Stimulated activated CD4-positive, alpha-beta T cell treated with anti-CD3 and anti-CD28 coated beads, TNF-alpha, amount 100 ng/mL, for 1 hour (primary cell): ENCODE measurements at places on chromosomes 6 and 20.

- DNase-seq = no peak
Measured at GRCh38 chr6:147053311-147053921, 150.8 kb upstream of the STXBP5 start.

GRCh38 chr6:63507096-63507495 lies 65.2 kb upstream of the LOC128125822 start:
- no peak for DNase-seq

DNA sequence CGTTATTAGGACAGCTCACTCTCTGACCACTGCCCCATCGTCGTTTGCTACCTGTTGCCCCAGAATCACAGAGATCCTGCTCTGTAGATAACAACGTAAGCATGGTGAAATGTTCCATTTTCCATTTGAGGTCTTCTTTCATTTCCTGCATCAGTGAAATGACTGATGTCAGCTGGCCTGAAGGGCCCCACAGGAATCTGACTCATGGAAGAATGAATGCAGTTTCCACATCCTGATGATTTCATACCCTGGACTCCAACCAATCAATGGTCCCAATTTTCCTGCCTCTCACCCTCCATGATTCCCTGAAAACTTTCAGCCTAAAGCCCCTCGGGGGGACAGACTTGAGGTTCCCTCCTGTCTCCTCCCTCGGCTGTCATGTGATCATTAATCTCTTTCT lies 394.4 kb upstream of the CDH4 start:
- DNase-seq = no peak

- no peak for DNase-seq
Measured at GRCh38 chr6:81169166-81169565, 583.3 kb downstream of the TENT5A start.

DNA sequence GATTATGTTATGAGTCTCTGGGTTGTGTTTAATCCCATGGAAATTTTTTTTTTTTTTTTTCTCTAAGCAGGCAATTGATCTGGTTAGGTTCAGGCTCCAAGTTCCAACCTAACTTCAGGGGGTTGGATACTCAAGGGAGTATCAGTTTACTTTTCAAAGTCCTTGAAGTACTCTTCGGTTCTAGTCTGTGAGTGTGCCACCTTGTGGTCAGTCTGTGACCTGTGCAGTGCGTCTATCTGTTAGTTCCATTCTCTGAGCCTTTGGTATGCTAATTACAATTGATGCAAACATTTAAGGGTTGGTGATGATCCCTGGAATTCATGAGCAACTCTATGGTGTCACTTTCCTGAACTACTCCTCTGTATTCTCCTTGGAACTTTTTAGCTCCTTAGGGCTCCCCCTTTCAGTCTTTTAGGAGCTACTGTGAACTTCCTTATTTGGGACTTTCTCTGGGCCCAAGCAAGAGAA lies 342.0 kb downstream of the SOX4 start:
- DNase-seq = no peak

GRCh38 chr6:73722318-73723060 lies 26.5 kb downstream of the CD109 start:
- DNase-seq = no peak

DNA sequence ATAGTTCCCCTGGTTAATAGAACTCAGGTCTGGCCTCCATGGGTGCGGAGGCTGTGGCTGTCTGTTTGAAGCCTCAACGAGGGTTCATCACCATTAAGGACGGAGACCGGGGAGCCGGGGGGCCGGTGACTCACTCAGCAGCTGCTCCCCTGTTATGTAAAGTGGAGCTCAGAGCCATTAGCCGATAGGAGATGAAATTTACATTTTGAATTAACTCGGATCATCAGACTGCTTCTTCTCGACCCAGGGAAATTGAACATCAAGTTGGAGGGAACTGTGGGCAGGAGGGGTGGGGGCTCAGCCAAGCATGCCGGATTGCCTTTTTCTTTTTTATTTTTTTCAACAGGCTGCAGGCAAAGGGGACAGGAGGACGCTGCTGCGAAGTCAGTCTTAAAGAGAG lies 12.3 kb downstream of the PCK1 start:
- no peak for DNase-seq

- DNase-seq = no peak
Measured at GRCh38 chr6:88135578-88136114, 30.5 kb downstream of the CNR1 start.

- DNase-seq = no peak
Measured at GRCh38 chr6:159422041-159422984, 253.1 kb downstream of the FNDC1 start.

DNA sequence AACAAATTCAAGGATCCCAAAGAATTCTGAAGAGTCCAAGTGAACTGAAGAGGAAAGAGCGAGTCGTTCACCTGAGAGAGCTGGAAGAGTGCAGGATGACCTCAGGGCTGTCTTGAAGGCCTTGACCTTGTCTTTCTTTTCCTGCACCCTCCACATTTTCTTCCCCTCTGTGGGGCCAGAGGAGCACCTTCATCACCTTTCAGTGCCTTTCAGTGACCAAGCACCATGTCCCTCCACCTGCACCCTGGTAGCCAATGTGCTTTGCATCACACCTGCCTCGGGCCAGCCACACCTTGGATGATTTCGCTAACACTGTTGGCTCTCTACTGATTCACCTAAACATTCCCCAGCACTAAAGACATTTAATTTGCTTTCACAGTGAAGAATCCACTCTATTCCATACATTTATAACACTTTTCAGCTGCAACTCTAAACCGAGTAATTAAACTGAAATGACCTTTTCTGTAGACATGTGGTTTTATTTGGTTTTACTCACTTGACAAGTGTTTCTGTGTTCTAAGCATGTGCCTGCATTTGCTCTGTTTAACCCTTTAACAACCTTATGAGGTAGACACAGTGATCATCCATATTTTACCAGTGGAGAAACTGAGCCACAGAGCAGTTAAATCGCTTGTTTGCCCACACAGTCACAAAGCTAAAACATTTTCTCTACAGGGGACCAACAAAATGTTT lies 121.3 kb upstream of the CST7 start:
- DNase-seq = no peak

- DNase-seq = no peak
Measured at GRCh38 chr20:45361793-45362192, 1.2 kb upstream of the SYS1 start.

DNA sequence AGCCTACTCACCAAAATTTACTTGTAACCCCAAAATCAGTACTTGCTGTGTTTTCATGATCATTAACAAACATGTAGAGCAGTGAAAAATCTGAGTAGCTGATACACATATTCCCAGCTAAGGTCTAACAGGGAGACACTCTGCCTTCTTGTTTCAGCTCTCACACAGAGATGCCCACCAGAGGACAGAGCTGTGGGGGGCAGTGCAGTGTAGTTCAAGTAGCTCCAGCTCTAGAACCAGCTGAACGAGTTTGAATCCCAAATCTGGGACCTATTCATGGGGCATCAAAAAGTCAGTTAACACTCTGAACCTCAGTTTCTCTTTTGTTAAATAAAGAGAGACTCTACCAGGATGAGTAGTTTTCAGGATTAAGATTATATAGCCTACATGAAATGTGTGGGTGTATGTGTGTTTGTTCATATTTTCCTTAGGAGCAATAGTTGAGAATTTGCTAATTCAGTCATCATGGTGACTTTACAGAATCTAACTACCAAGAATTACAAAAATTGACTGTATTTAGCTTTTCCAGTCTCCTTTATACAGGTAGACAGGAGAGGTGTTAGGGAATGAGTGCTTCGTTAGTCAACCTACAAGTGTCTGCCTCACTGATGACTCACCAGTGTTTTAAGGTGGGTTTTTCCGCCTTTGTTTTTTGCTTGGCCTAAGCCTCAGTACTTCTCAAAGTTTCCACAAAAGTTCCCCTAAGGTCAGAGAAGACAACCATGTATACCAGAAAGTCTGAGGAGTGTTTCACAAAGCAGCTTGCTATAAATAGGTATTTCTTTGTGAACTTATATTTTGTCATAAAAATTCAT lies 164.0 kb upstream of the RUNX2 start:
- DNase-seq = no peak

- DNase-seq = no peak
Measured at GRCh38 chr20:63080411-63080810, 73.6 kb upstream of the BHLHE23 start.

DNA sequence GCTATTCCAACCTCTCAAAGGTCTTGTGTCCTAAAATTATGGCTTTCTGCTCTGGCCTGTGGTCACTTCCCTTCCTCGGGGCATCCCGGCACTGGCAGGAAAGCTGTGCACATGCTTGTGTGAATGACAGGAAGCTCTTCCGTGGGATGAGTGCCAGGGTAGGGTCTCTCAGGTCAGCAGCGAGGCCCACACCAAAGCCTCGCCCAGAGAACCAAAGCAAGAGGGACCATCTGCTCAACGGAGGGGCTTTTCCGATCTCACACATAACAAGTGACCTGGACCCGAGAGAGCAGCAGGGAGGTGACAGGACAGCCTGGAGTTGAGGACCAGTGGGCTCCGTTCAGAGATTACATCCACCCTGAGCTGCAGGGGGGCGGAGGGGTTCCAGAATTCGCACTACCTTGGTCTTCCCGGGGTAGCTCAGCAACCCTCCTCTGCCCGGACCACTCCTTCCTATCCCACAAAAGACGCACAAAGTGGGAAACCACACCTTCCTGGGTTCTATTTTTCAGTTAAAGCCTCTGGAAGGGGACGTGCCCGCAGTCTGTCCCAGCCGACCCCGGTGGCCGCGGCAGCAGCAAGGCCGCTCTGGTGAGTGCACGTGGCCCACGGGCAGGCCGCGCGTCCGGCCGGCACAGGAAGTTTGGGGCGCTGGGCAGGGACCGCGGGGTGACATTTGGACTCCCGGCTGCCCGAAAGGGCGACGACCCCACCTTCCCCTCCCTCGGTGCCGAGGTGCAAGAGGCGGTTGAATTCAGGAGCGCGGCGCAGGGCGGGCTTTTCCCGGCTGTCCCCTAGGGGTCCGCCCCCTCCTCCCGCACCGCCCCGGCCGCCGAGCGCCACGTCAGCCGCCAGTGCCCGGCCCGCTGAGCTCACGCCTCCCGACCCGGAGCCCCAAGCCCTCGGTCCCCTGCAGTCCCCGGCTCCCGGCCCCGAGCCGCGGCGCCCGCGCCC lies 988 bp downstream of the TXNDC5 start:
- no peak for DNase-seq

- DNase-seq = no peak
Measured at GRCh38 chr20:5364997-5365597, 48.3 kb upstream of the PROKR2 start.

- no peak for DNase-seq
Measured at GRCh38 chr6:158207422-158207788, 39.3 kb downstream of the GTF2H5 start.

DNA sequence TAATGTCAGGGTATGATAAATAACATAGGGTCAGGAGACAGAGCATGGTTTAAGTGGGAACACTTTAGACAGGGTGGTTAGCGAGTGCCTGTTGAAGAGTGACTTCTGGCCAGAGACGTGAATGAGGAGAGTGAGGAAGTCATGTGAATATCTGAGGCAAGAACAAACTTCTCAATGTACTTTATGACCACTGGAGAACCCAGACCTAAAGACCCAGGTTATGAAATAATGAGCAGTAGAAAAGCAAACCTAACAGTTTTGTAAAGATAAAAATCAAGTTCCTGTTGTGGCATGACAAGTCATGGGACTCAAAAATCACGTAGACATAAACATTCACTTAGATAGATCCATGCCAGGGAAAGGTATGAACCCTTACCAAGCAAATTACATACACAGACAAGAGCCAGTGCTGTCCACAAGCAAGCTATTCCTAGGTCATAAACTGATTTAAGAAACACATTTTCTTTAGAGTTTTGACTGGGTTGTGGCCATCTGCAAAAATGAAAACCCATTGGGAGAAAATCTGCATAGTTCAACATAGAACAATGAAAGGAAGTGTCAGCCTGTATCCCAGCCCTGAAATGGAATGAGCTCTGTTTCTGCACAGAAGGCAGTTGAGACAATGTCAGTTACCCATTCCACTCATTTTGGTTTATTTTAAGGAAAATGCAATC lies 2.2 kb upstream of the MYCT1 start:
- DNase-seq = no peak

DNA sequence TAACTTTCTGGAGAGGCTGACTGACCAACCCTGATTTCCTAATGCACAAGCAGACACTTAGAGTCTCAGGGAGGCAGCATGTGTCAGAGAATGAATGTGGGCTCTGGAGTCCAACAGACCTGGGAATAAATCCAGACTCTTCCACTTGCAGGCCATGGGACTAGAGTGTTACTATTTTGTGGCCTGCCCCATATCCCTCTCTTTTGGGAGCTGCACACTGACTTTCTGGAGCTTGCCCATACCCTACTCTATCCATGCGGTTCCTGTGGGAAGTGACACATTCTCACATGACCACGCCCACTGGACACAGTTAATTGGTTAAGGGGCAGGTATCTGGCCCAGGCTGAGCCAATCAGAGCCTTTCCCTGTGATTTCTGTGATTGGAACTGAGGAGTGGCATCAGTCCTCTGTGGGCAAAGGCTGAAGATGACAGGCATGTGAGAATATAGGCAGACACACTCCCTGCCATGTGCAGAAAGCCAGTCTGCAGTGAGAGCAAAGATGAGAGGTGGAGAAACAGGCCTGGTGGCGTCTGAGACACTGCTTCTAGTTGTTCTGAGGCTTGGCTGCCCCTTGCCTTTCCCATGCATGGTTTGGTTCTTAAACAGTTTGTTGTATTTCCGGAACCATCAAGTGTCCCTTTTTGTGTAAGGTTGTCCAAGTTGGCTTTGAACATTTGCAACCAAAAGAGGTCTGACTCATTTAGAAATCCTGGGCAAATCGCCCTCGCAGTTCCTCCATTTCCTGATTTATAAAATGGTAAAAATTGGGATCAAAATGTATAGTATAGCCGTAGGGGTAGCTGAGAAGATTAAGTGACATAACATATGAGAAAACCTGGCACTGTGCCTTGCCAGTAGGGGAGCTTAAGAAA lies 125.6 kb downstream of the CDC5L start:
- DNase-seq = no peak

DNA sequence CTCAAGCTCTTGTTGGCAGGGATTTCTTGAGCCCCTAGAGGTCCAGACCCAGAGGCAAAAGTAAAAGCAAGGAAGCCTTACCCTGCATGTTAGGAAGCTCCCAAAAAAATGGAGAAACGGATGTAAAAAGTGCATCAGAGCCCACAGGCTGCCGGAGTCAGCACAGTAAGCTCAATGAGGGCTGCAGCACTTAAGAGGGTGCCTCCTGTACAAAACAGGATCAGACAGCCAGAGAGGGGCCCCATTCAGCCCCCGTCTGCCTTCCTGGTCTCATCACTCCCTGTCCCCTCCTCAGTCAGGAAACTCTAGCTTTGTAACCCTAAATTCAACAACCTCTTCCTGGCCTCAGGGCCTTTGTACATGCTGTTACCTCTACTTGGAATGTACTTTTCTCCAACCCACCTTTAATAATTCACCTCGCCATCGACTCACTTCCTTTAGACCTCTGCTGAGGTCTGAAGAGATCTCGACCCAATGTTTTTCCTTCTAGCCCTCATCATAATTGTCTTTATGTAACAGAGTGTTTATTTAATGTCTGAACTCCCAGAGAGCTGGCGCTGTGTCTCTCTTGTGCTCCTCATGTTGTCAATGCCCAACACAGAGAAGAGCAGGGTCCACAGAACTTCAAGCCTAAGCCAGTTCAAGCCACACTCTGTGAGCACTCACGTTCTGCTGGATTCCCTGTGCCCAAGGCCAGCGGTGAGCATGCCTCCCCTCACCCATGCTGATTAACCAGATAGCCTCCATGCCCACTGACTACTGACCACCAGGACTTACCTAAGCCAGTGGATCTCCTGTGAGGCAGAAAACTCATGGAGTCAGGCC lies 2.8 kb upstream of the PLCG1 start:
- DNase-seq = no peak
